ENCODE measurements at places on chromosomes 11 and 22.
A peak's percentile ranks its signal among the peaks of the same experiment; 100 is the strongest.

DNA sequence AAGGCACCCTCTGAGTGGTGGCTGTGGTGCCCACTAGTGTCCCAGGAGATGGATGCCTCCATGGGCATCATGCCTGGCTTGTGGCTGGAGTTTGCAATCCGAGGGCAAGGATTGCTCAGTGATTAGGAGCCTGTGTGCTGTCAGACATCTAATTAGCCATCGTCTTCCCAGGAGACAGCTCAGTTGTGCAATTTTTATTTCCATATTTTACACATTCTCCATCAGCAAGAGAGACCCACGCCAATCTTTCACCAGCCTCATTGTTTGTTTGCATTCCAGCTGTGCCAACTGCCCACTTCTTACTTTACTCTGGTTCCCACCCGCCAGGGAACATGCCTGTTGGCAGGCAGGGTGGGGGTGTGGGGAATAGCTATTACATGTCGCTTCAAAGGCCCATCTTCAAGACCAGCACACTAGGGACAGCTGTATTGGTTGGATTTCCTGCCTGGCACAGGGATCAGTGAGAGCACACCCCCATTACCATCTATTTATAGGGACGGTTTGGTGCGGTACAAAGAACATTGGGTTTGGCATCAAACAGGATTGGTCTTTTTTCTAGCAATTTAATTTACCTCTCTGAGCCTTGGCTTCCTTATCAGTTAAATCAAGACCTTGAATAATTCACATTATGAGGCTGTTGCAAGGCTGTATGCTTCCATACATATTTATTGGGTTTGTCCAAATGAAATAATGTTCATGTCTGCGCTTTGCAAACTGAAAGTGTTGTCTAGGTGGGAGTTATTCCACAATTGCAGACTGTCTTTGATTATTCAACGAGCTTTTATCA is 80.7 kb upstream of the NAV2 start:
- no peak for DNase-seq

- DNase-seq: no peak
Observed at GRCh38 chr11:132814410-132814809, 717.9 kb downstream of the OPCML start.

- no peak for DNase-seq
Observed at GRCh38 chr11:95081010-95081409, 8.6 kb upstream of the ENDOD1 start.

DNA sequence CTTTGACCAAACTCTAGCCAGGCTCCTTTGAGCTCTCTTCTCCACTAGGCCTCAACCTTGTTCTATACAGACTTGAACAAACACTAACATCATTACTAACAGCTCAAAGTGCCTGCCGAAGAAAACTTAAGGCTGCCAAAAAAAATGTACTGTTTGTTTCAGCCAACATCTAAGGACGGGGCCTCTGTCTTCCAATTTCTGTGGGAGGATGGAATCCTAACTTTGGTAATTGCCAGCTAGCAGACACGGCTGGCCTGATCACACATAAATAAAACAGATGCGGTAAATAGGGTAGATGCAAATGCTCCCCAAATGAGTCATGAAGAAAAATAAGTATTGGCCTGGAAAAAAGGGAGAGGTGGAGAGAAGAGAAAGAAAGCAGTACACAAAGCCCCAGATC is 394.3 kb downstream of the TMEM135 start:
- DNase-seq: peak; percentile 60

DNA sequence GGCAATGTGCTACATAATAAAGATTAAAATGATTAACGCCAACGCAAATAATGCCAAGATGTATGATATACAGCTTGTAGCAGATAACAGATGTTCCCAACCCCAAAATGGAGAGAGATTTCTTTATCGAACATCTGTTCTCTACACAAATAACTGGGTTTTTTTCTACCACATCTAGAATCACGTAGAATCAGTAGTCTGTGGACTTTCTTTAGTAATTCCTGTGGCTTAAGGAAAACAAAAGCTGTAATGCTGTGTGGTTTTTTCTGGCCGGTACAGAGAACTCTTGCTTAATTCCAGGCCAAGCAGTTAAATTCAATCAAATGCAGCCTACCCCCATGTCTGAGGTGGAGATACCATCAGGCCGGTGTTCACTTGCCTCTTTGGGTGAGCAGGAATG is 303.4 kb downstream of the FAT3 start:
- DNase-seq: peak; percentile 92

- DNase-seq: no peak
Observed at GRCh38 chr11:119687373-119688046, 41.5 kb downstream of the NECTIN1 start.

Data from fibroblast of skin of abdomen (primary cell).